Lung microvascular endothelial cell (primary cell): ENCODE measurements at places on chromosomes 5 and 9.
A peak's percentile ranks its signal among the peaks of the same experiment; 100 is the strongest.

DNA sequence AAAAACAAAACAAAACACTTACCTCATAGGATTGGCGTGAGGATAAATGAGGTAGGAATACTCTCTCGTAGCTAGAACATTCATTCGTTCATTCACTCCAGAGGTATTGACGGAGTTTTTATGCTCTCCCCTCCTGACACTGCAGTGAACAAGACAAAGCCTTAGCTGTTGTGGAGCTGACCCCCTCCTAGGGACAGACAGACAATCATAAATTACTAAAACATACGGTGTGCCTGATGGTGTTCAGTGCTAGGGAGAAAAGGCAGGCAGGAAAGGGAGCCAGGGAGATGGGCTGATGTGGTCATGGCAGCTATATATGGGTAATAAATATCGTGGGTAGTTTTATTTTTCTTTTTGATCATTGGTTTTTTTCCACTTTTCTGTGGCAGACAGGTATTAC, 5.7 kb upstream of the BRD3 start:
- no peak for DNase-seq

GRCh38 chr5:65062469-65063083, 293.8 kb downstream of the CWC27 start:
- peak; percentile 88 for DNase-seq

DNA sequence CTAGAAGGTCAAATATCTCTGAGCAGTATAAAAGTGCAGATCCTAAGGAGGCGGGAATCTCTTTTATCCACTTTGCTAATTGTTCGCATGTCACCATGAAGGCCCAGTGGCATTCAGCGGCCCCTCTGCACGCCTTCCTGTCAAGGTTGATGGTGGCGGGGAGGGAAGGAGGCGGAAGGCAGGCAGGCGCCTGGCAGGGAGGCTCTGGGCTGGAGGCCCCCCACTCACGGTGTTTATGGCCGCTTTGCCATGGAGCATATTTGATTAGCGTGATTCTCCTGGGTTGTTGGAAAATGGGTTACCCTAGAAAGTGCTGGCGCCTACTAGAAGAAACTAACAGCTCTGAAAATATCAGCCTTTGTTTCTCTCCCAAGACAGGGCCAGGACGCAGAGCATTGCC, 209.6 kb downstream of the FSTL4 start:
- no peak for DNase-seq

DNA sequence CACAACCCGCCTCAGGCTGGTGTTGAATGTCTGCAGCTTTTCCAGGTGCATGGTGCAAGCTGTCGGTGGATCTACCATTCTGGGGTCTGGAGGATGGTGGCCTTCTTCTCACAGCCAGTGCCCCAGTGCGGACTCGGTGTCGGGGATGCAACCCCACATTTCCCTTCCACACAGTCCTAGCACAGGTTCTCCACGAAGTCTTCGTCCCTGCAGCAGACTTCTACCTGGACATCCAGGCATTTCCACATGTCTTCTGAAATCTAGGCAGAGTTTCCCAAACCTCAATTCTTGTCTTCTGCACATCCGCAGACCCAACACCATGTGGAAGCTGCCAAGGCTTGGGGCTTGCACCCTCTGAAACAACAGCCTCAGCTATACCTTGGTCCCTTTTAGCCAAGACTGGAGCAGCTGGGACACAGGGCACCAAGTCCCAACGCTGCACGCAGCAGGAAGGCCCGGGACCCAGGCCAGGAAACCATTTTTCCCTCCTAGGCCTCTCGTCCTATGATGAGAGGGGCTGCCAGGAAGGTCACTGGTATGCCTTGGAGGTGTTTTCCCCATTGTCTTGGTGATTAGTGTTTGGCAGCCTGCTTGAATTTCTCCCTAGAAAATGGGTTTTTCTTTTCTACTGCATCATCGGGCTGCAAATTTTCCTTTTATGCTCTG, 18.2 kb downstream of the PSIP1 start:
- no peak for DNase-seq

- DNase-seq, result no peak
Observed at GRCh38 chr9:130996205-130996604, 12.8 kb upstream of the LAMC3 start.
